ENCODE measurements at places on chromosomes 1 and 21.

- DNase-seq = peak; percentile 78
Measured at GRCh38 chr1:12179111-12179519, 12.3 kb downstream of the TNFRSF1B start.

DNA sequence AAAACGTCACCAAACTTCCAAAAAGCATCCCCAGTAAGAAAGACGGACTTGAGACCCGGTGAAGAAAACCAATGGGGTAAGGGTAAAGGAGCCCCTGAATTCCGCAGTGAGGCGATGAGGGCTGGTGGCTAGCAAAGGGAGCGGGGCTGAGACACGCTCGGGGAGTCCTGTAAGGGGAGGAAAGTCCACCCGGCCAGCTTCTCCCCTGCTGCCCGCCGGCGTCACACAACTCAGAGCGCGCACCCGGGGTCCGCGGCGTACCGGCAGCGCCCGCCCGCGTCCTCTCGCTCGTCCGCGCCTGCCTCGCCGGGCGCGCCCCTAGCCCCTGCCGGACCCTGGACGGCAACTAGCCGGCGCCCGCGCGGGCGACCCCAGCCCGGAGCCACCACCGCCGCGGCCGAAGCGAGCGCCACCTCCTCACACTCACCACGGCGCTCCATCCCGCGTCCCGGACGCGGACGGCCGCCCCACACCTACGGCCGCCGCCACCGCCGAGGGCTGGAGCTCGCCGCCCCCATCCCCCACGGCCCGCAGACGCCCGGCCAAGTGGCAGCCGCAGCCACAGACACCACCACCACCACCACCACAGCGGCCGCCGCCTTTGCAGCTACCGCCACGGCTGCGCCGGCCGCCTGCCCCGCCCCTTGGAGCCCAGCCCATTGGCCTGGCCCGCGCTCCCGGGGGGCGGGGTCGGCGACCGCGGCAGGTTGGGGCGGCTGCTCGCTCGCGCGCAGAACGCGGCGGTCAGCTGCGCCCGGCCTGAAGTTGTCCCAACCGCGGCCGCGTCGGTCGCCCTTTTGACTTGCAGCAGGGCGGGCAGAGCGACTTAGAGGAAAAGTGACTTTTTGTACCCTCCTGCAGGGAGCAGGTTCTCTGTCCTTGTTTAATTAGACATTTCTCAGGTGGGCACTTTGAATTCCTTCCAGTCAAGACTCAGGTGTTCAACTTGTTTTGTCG lies 10.0 kb upstream of the ARHGAP29 start:
- DNase-seq = no peak

- DNase-seq = no peak
Measured at GRCh38 chr1:84839544-84839943, 53.5 kb downstream of the LPAR3 start.

DNA sequence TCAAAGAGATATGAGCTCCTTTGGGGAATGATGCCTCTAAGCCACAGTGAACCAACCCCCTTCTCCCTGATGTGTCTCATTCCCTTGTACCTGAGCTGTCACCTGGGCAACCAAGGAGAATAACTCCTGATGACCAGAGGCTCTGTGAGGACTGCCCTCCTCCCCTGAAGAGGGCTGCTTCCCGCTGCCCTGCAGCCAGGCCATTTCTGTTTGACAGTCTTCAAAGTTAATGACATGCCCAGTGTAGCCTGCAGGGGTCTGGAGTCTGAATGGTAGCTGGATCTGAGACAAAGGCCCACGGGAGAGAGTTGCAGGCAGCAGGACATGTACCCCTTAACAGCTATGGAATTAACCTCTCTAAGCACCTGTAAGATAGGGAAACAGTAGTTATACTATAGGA lies 3.4 kb upstream of the SLFNL1 start:
- DNase-seq = no peak

GRCh38 chr1:5707566-5708345 lies 284.5 kb downstream of the NPHP4 start:
- DNase-seq = no peak

DNA sequence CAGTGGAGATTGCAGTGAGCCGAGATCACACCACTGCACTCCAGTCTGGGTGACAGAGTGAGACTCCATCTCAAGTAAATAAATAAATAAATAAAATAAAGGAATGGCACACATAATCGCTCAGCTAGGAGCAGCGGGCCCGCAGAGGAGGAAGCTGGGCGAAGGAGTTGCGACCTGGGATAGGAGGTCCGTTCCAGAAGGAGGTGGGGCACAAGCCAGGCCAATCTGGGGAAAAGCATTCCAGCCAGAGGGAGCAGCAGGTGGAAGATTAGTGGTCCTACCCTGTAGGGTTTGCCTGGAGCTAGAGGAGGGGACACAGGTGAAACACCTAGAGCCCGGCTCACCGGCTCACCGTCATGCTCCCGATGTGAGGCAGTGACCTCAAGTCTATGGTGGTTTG lies 40.3 kb upstream of the CASZ1 start:
- no peak for DNase-seq

DNA sequence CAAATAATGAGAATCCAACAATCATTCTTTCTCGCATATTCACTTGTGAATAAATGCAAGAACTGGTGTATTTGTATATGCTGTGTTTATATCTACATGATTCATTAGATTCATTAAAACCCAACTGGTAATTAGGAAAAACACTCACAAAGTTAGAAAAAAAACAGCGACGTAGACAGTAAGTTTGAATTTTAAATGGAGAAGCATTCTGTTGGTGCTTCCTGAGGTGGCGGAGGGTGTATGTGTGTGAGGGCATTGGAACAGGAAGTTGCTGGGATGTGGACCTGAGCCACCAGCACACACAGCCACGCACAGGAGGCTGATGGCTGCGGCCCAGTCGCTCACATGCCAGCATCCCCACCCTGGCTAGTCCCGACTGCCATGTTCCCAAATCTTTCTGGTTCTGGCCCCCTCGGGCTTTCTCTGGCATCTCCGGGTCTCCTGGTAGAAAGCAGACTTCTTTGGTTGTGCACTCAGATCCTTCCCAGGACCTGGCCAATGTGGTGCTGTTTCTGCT lies 121.6 kb upstream of the IRF2BP2 start:
- no peak for DNase-seq

DNA sequence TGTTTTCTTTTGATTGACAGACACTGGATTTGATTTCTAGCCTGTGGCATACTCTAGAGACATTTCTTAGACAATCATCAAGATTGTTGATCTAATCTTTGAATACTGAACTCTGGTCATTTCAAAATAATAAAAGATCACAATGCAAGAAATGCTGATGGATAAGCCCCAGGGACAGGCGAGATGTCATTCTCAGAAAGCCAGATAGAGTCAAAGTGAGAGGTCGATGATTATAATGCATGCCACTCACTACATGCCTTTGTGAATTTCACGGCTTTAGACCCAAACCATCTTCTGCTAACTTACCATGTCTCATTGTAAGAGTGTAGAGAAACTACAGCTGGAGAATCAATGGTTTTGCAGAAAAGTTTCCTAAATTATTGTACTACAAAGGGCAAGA lies 257.1 kb downstream of the DYRK1A start:
- DNase-seq = no peak

- no peak for DNase-seq
Measured at GRCh38 chr1:95340061-95340460, 106.1 kb downstream of the RWDD3 start.

- no peak for DNase-seq
Measured at GRCh38 chr1:47696737-47697441, 259.0 kb downstream of the FOXD2 start.

DNA sequence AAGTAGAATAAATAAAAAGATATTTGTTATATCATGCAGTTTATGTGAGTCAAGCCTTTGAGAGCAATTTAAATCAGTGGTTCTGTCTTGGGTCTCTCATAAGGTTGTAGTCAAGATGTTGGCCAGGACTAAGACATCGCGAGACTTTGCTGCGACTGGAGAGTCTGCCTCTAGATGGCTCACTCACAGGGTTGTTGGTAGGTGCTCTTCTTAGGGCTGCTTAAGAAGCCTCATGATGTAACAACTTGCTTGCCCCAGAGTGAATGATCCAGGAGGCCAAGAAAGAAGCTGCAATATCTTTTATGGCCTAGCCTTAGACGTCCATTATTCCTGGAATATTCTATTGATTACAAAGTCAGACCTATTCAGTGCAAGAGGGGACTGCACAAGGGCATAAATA lies 73.1 kb upstream of the CACHD1 start:
- DNase-seq = no peak

DNA sequence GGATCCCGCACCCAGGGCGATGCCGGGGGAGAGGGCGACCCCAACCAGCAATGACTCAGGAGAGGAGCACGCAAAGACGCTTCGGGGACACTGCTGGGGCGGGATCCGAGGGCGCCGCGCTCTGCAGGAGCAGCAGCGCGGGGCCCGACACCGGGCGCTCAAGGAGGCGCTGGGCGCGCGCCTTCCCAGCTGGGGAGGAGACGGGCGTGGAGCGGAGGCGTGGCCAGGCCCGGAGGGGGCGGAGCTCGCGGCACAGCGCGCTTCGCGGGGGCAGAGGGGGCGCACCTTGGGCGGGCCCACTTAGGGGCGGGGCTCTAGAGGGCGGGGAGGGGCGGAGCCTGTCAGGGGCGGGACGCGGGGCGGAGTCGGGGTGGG lies 369 bp downstream of the SUMO3 start:
- DNase-seq = peak; percentile 90

DNA sequence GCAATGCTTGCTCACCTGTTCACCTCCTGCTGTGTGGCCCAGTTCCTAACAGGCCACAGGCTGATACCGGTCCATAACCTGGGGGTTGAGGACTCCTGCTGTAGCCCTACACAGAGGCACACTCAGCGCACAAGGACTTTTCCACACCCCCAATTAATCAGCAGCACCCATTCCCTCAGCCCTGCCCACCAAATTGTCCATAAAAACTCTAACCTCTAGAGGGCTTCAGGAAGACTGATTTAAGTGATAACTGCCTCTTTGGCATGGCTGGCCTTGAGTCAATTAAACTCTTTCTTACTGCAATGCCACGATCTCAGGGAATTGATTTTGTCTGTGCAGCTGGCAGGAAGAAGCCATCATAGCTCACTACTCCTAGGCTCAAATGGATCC lies 71.3 kb upstream of the MUTYH start:
- DNase-seq = no peak

DNA sequence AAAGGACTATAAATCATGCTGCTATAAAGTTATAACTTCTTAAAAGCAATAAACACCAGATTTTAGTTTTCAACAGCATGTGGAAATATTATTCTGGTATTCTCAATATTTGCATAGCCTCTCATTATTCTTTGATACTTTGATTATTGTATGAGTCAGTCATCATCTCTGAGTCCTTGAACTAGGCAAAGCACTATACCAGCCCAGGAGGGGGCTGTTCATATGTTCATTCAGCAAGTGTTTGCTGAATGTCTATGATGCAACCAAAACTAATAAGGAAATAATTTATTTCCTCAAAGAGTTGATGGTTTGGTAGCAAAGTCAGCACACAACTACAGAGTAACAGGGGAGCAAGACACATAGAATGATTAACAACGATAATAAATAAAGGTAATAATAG lies 175.6 kb upstream of the C1orf105 start:
- DNase-seq = no peak

GRCh38 chr1:24111262-24111995 lies 506 bp downstream of the MYOM3 start:
- no peak for DNase-seq

GRCh38 chr1:230186003-230186863 lies 119.2 kb downstream of the GALNT2 start:
- no peak for DNase-seq

DNA sequence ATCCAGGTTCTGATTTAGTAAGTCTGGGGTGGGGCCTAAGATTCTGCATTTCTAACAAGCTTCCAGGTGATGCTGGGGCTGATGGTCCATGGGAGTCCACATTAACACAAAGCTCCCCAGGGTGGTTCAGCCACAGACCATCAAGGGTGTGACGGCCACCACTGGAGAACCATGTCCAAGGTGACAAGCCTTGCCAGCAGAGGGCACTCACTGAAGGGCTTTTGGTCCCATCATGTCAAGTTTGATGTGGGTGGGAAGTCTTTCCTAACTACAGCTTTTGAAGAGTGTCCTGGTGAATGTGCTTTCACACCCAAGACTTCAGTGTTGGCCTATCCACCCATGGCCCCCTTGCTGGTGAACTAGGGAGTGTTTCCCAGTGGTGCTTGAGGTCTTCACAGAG lies 67.1 kb downstream of the UBE2T start:
- peak; percentile 18 for DNase-seq

GRCh38 chr1:64265141-64265540 lies 61.7 kb downstream of the UBE2U start:
- DNase-seq = no peak

GRCh38 chr21:20902998-20903397 lies 95.2 kb upstream of the NCAM2 start:
- DNase-seq = no peak

DNA sequence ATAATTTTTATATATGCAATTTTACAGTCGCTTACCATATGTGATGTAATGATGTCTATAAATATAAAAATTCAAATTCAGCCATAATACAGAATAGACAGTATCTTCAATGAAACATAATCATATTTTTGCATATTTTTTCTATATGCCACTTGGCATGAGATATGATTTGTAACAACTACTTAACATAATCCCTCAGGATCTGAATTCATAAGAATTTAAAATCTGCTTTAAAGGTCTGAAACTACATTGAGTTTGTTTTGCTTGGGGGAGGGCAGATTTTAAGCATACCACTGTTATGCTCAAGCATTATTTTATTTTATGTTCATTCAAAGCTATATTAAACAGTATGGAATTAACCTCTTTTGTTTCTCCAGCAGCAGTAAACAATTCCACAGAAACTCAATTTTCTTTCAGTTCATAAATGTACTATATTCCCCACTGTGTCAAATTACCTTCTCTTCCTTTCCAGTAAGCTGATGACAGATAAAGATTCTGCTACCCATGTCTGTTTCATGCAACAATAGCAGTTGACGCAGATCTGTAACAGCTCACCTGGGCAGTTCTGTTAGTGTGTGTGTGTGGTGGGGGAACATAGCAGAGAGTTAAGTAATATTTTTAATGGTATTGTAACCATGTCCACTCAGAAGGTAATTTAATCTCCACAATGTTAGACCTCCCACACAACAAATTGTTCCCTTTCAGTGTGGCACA lies 224.8 kb downstream of the NTNG1 start:
- DNase-seq = no peak

DNA sequence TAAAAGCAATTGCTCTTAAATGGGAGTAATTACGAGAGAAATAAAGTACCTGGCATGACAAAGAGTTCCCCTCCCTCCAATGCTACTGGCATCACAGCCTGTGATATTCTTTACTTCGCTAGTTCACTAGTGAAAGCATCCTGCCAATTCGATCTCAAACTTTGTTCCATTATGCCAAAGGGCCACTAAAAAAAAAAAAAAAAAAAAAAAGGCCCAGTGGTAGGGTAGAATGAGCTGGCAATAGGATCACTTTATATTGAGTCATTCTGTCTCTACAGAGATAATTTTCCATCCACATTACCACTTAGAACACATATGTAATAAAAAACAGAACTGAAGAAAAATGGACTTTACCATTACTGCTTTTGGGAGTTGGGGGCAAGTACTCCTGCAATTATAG lies 11.2 kb downstream of the PUM1 start:
- no peak for DNase-seq

DNA sequence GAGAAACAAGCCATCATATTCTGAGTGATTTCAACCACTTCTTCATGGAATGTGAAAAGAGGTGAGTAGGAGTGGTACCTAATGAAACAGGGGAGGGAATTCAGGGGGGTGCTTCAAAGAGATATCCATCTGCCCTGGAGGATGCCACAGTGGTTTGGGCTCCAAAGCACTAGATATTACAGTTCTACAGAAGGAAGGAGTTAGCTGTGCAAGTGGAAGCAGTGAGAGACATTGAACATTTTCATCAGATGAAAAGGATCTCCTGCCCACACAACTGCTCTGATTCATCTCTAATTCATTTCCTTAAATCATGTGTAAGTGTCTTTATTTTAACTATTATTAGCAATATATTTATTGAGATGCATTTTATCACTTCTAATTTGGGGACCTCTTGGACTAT lies 2.8 kb upstream of the RGS5 start:
- DNase-seq = no peak

Measured in activated CD4-positive, alpha-beta T cell treated with anti-CD3 and anti-CD28 coated beads for 1 hour (primary cell).